Activated naive CD8-positive, alpha-beta T cell treated with anti-CD3 and anti-CD28 coated beads for 36 hours (primary cell): ENCODE measurements at places on chromosomes 3 and 15.
A peak's percentile ranks its signal among the peaks of the same experiment; 100 is the strongest.

DNA sequence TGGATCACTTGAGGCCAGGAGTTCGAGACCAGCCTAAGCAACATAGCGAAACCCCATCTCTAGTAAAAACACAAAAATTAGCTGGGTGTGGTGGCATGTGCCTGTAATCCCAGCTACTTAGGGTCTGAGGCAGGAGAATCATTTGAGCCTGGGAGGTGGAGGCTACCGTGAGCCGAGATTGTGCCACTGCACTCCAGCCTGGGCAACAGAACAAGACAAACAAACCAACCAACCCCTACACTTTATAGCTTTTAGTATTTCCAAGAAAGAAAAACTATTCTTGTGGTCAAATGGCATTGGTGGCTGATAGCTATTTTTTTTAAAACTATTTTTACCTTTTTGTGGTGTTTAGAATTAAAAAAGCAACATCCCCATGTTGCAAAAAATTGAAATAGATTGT, 7.2 kb downstream of the TMEM45A start:
- DNase-seq: no peak

DNA sequence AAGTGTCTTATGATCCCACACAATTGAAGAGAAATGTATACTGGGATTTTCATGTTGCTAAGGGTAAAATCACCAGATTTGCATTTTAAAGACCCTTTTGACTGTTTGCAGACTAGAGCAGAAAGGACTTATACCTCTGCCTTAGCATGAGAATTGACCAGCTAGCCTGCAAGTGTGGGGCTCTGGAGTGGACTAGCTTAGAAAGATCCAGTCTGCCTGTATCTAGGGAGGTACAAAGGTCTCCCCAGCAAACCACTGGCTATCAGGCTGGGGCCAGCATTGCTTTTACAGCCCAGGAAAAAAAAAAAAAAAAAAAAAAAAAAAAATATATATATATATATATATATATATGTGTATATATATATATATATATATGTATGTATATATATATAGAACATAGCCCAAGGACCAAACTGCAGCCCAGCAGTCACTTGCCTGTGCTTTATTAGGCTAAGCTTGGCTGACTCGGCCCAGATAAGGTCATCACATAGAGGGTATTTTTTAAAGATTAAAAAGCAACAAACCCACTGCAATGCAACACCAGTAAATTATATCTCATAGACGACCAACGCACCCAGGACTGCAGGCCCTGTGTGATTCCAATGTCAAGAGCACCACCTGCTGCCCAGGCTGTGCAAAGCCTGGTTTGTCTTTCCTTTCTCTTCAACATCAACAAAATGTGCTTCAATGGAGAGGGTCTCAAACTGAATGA, 63.7 kb downstream of the DCLK3 start:
- peak; percentile 47 for DNase-seq

DNA sequence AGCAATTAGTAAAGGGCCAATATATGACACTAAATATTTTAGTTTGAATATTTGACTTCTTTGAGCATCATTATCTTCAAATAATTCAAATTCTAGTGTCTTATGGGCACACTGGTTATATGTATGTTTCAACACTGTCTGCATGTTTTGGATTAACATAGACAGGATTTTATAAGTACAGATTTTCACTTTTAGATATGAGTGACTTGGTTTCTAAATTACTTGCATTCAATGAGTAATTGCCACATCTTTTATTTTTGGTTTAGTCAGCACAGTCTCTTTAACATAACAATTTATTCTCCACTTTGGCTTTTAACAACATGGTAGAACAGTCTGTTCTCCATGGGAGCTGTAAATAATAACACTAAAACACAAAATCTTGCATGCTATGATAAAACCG, 674.8 kb downstream of the TBL1XR1 start:
- DNase-seq: no peak

DNA sequence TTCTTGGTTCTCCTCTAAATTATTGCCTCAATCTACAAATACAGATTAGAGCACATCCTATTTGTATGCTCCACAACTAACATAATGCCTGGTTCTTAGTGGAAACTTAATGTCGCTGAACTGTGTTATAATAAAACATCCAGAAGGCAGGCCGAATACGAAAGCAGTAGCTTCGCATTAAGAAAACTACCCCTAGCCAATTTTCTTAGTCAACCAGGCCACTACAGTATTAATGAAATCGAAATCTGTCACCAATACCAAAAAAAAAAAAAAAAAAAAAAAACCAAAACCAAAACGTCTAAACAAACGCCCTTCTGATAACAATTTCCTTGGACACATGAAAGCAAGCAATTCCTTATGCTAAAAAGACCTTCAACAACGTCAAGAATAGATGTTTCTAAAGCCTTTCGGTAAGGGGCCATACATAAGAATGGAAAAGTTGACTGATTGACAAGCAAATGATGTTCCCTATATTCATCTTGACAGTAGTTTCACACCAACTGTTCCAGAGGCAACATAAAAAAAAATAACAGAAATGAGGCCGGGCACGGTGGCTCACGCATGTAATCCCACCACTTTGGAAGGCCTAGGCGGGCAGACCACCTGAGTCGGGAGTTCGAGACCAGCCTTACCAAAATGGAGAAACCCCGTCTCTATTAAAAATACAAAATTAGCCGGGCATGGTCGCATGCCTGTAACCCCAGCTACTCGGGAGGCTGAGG, 1.3 kb downstream of the DENND6A start:
- peak; percentile 14 for DNase-seq

DNA sequence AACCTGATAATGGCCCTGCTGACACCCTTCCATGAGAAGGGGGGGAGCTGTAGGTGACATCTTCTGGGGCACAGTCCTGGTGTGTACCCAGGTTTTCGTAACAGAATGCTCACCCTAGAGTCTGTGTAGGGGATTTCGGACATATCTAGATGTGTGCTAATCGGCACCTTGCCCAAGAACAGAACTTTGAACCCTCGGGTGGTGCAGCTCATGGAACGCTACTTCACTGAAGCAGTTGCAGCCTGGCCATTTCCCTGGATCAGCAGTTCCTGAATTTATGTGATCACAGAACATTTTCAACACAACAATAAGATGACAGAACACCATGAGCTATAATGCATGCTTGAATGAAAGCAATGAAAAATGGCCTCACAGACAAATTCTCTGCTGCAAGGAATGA, 57.5 kb upstream of the MUC13 start:
- no peak for DNase-seq

DNA sequence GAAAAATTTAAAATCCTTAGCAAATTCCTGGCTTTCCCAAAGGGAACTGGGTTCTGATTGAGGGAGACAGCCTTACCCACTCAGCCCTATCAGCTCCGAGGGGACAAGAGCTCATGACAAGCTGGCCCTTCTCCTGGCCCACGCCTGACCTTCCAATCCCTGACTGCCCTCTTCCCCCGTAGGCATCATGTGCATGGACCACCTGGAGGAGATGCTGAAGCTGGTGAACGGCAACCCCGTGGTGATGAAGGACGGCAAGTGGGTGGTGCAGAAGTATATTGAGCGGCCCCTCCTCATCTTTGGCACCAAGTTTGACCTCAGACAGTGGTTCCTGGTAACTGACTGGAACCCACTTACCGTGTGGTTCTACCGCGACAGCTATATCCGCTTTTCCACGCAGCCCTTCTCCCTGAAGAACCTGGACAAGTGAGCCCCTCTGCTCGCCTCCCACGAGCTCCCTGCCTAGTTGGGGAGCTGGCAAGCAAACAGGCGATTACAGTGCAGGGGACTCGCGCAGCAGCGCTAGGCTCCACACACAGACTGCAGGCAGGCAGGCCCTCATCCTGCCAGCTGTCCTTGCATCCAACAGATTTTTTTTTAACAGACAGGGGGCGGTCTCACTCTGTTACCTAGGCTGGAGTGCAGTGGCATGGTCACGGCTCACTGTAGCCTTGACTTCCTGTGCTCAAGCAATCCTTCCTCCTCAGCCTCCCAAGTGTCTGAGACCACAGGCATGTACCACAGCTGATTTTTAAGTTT, 16.8 kb downstream of the RPUSD3 start:
- peak; percentile 30 for DNase-seq

- no peak for DNase-seq
Observed at GRCh38 chr3:158789592-158789991, 12.3 kb upstream of the MFSD1 start.

DNA sequence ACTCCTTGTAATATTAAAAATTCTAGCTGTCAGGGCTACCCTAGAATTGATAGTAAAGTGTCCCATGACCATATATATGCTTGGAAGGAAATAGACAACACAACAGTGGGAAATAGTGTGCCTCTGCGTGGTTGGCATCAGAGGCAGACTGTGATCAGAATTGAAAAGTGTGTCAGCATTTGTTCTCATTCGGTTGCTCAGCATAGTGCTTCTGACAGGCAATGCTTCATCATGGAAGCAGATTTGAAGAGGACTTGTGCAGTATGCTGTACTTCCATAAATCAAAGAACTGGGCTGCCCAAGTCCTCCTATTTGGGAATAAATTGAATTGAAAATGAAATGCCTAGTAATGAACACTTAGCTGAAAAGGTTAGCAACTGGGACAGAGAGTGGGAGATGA, 435.7 kb downstream of the DIPK2A start:
- DNase-seq: no peak

DNA sequence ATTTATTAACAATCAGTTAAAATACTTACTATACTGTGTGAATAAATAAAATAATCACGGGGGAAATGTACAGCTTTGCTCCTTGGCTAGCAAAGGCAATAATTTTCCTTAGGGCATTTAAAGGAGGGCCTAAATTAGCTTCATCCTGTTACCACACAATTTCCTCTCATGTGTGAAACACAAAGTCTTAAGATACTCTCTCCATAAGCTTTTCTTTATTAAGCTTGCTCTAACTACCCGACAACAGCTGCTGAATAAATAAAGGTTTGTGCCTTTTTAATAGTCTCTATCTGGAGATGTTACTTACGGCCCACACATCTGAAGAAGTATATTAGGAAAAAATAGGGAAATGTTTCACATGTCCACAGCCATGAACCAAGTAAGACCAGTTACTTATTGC, 29.7 kb downstream of the ZNF106 start:
- no peak for DNase-seq

- DNase-seq: no peak
Observed at GRCh38 chr15:28783873-28784272, 64.6 kb downstream of the GOLGA6L7 start.

DNA sequence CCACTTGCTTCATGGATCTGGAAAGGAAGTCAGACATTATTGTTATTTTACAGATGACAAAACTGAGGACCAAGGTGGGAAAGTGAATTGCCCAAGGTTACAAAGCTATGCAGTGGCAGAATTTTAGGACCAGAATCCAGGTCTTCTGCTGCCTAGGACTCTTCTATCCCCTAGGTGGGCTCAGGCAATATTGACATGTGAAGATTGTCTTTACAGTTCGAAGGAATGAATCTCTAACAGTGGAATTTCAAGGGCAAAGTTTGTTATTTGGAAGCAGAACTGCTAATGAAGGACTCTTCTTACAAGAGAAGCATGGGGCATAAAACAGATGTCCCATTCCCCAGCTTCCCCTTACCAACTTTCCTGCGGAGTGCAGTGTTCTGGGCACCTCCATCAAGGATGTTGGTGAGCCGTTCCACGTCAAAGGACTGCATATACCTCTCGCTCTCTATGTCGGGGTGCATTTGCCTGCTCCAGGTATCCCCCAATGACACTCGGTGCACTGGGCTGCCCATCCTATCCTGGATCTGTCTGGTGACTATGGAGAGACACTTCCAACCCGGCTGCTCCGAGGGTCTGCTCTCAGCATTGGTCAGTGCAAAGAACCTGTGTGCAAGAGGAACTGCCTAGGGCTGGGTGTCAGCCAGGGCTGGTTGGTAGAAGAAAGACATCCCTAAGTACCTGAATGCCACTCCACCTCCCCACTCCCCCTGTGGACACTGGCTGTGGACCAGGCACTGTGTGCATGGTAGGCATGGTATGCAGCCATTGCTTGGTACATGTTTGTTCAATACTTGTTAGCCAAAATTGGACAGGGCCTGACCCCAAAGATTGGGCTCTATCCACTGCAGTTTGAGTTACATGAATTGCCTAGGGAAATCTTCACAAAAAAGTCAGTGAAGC, 2.1 kb downstream of the ACOX2 start:
- DNase-seq: no peak

DNA sequence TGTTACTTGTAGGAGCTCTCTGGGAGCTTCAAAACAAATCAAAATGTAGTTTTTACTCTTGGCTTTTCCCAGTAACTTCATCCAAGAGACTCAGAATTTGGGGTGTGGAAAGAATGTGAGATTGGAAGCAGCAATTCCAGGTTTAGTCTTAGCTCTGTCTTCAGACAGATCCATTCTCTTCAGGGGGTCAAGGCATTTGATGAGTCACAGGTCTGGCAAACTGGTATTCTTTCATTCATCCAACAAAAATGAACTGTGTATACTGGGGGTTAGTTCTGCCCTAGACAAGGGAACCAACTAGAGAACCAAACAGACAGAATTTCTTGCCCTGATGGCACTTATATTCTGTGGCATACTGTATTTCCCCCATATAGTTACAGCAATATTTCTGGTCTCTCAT, 36.3 kb upstream of the CADPS start:
- DNase-seq: no peak

DNA sequence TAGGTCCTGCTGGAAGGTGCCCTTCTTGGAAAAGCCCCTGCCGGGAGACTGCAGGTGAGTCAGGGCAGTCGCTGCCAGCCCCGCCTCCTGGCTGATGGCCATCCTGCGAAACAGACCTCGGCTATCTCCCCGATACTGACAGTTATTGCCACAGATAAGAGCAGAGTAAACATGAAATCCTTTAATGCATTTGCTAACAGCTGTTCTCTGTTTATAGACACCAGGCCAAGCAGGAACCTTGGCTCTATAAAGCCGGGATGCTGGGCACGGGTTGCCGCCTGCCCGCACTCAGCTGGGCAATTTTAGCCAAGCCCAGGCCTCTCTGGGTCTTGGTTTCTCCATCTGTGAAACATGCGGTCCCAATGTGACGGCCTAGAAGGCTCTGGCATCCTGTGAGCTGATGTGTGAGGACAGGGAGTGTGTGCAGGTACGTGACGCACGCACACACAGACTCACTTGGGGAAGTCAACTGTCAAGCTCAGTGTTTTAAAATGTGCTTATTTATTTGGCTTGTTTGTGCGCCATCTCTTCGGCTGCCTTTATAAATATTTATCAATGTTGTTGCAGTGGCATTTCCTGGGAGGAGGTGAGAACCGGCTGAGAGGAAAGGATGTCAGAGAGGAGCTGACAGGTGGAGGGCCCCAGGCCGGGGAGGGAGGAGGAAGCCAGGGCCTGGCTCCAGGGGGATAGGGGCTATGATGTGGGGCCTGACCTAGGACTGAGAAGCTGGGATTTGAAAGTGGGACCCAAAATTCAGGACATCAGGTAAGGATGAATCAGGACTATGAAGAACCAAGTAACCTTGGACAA, 50.8 kb upstream of the PRR23E start:
- DNase-seq: no peak

- no peak for DNase-seq
Observed at GRCh38 chr3:38404286-38404685, 49.4 kb upstream of the ACVR2B start.
